ENCODE measurements at places on chromosomes 4 and X.

DNA sequence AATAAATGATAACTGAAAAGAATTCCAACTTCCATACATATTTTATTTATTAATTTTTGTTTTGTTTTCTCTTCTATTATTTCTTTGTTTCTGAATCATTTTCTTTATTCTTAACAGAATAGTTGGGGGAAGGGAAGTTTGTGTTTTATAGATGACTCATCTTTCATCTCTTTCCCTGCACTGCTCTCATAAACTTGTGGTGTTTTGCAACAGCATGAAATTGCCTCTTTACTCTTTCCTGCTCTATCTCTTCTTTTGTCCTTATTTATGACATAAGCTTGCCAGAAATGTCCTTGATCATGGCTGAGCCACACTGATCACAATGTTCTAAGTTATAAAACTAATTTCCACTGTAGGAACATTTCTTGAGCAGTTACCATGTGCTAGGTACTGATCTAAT is 22.3 kb downstream of the QRFPR start:
- H3K4me1 ChIP-seq, result no peaks in the 10 kb centered on the region
- H3K4me3 ChIP-seq, result no peak overlapping the region
- no peak for DNase-seq
- no peak overlapping the region for H3K27ac ChIP-seq
- peaks cover 20% of the 10 kb centered on the region for H3K27me3 ChIP-seq

DNA sequence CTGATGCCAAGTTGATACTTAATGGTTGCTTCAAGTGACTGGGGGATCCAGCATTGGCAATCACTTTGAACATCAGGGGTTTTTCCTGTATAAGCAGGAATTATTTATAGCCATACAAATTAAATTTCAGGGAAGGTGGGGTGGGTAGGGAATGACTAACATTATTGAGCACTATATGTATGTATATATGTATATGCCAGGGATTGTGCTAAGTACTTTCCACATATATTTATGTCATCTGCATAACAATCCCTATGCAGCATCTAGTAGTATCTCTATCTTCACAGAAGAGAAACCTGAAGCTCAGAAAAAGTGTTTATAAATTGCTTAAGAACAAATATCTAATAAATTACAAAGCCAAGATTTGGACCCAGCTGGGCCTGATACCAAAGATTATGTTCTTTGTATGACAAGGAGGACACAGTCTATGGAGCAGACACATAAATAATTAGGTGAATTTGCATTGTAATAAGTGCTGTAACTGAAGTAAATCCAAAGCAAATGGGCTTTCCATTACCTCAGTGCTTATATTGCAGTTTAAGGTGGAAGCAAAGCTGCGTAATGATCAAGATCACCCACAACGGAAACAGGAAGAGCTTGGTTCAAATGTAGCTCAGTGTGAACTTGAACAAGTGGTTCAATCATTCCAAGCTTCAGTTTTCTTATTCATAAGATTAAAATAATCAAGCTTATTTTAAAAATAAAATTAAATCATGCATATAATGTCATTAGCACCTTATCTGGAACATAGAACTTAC is 18.9 kb upstream of the RASGEF1B start:
- peaks cover 37% of the 10 kb centered on the region for H3K4me1 ChIP-seq
- H3K36me3 ChIP-seq, result peaks cover 7% of the 10 kb centered on the region
- H3K4me3 ChIP-seq, result no peak overlapping the region
- peaks cover under 1% of the 10 kb centered on the region for H3K27me3 ChIP-seq

GRCh38 chr4:111187108-111187507 is 564.2 kb upstream of the PITX2 start:
- no peaks in the 10 kb centered on the region for H3K36me3 ChIP-seq
- no peak overlapping the region for H3K4me3 ChIP-seq

- no peak overlapping the region for H3K4me3 ChIP-seq
- no peak overlapping the region for H3K27ac ChIP-seq
- no peaks in the 10 kb centered on the region for H3K27me3 ChIP-seq
- peaks cover 7% of the 10 kb centered on the region for H3K4me1 ChIP-seq
- H3K36me3 ChIP-seq, result peaks cover 77% of the 10 kb centered on the region
Measured at GRCh38 chr4:88409206-88409605, 30.6 kb downstream of the HERC6 start.

DNA sequence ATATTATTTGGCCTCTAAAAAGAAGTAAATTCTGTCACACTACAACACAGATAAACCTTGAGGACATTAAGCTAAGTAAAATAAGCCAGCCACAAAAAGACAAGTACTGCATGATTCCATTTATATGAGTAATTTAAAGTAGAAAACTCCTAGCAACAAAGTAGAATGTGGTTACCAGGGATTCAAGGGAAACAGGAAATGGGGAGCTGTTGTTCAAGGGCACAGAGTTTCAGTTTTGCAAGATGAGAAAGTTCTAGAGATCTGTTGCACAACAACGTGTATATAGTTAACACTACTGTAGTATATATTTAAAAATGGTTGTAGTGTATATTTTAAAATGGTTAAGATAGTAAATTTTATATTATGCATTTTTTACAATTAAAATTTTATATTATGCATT is 25.4 kb downstream of the SEC31A start:
- H3K4me3 ChIP-seq, result peak overlapping the region; percentile 4
- H3K4me1 ChIP-seq, result peaks cover 33% of the 10 kb centered on the region
- H3K36me3 ChIP-seq, result peaks cover 68% of the 10 kb centered on the region
- H3K27me3 ChIP-seq, result no peaks in the 10 kb centered on the region

DNA sequence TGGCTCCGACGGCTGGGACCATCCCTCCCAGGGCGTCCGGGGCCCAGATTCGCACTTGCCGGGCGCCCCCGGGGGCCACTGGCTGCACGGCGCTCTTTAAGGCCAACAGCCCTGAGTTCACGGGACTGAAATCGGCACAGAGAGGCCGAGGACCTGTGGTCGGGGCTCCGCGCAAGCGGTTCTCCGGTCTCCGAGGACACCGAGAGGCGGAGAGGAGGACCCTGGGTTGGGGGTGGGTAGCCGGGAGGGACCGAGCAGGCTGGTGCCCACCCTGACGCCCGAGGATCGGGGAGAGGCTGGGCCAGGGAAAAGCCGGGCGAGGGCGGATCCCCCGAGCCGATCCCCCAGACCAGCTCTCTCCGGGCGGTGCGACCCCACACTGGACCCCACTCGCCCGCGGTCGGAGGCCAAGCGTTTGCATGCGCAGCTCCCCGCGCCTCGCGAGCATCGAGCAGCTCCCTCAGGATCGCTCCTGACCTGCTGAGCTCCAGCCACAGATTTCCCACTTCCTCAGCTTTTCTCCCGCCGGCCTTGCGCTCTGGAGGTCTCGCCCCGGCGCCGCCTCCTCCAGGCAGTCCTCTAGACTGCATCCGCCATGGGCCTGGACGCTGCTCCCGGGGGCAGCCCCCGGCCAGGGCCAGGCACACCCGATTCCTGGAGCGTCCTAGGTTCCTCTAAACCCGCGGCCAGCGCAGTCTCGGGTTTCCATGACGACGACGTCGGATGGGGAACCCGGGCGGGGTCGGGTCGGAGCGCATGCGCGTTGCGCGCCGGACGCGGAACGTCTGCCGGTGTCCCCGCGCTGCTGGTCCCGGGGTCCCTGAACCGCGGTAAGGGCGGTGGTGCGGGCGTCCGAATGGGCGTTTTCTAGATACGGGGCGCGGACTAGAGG is 17.6 kb upstream of the NAT8L start:
- H3K4me1 ChIP-seq, result peaks cover 5% of the 10 kb centered on the region
- H3K36me3 ChIP-seq, result no peaks in the 10 kb centered on the region
- DNase-seq, result peak; percentile 89
- H3K27me3 ChIP-seq, result peaks cover 23% of the 10 kb centered on the region

DNA sequence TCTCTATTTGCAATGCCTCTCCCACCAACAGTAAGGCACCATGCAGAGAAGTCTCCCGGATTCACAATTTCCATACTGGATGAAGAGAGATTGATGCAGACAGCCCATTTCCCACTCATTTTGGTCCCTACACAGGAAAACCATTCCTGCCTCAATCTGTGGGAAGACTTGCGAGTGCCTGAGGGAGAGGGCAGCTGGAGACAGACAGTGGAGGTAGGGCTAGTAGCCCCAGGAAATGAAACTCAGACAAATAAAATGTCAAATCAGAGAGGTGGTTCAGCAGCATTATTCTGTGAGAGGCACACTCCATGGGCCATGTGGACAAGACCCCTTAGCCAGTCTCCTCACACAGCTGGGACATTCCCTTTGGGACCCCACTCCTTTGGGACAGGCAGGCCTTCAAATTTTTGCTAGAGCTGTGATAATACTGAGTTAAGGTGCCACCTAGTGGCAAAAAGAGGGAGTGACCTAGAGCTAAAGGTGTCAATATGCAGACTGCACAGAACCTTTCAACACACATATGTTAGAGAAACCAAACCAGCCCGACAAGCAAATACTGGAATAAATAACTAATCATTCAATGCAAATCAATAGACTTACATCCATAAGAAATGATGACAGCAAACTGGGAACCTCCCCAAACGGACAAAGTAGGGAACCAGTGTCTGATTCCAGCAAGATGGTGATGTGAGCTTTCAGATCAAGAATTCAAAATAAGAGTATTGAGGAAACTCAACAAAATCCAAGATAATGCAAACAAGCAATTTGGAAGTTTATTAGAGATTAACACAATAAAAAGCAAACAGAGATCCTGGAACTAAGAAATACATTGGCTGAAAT is 1865.3 kb upstream of the AGA start:
- no peak overlapping the region for H3K27ac ChIP-seq
- H3K4me3 ChIP-seq, result no peak overlapping the region
- no peaks in the 10 kb centered on the region for H3K36me3 ChIP-seq
- H3K27me3 ChIP-seq, result no peaks in the 10 kb centered on the region
- H3K4me1 ChIP-seq, result no peaks in the 10 kb centered on the region

DNA sequence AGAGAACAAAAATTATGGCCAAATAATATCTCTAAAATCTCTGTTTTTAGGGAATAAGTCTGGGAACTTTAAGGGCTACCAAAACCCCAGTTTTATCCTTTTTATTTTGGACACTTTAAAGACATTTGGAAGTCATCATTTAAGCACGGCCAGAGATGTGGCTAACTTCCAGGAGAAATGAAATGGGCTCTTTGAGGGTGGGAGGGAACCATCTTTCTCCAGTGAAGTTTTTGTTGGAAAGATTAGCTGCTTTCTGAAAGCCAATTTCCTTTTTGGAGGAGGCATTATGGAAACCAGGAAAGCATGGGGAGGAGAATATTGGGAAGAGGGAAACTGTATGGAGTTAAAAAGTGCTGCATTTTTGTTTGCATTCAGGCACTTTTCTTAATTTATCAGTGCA is 4.8 kb downstream of the VSIG1 start:
- no peak overlapping the region for H3K4me3 ChIP-seq
- no peaks in the 10 kb centered on the region for H3K27me3 ChIP-seq
- no peaks in the 10 kb centered on the region for H3K36me3 ChIP-seq
- H3K27ac ChIP-seq, result no peak overlapping the region
- H3K4me1 ChIP-seq, result peaks cover 3% of the 10 kb centered on the region
- no peak for DNase-seq

GRCh38 chrX:150411656-150412055 is 48.5 kb downstream of the MAMLD1 start:
- no peak for DNase-seq
- no peaks in the 10 kb centered on the region for H3K36me3 ChIP-seq

DNA sequence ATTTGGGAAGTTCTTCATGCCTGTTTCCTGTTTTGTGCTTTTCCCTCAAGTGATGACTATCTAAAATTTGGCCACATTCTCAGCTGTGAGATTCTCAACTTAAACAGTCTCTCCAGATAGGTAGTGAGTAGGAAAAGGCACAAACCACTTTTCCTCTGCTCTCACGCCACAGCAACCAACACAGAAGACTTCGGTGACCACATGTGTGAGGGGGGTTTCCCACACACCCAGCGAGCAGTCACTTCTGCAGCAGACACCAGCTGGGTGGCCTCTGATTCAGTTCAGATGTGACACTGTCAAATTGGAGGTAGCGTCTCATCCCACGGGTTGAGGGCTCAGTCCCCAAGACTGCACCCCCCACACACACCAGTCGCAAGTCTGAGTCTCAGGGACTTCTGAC is 25.1 kb upstream of the CLDN34 start:
- DNase-seq, result peak; percentile 59
- peaks cover 9% of the 10 kb centered on the region for H3K27me3 ChIP-seq
- peaks cover 22% of the 10 kb centered on the region for H3K4me1 ChIP-seq
- H3K27ac ChIP-seq, result no peak overlapping the region
- no peak overlapping the region for H3K4me3 ChIP-seq
- H3K36me3 ChIP-seq, result no peaks in the 10 kb centered on the region

GRCh38 chrX:107823456-107823855 is 2.2 kb upstream of the MID2 start:
- H3K27me3 ChIP-seq, result peaks cover 2% of the 10 kb centered on the region
- no peaks in the 10 kb centered on the region for H3K36me3 ChIP-seq
- no peak for DNase-seq
- peaks cover 23% of the 10 kb centered on the region for H3K4me1 ChIP-seq

- H3K36me3 ChIP-seq, result no peaks in the 10 kb centered on the region
- H3K4me3 ChIP-seq, result no peak overlapping the region
- peaks cover 6% of the 10 kb centered on the region for H3K27me3 ChIP-seq
- no peak for DNase-seq
- no peaks in the 10 kb centered on the region for H3K4me1 ChIP-seq
Measured at GRCh38 chr4:70544279-70544868, 26.0 kb downstream of the AMTN start.

- no peak overlapping the region for H3K4me3 ChIP-seq
- no peak overlapping the region for H3K27ac ChIP-seq
- no peak for DNase-seq
- peaks cover 2% of the 10 kb centered on the region for H3K4me1 ChIP-seq
- peaks cover 13% of the 10 kb centered on the region for H3K27me3 ChIP-seq
Measured at GRCh38 chr4:78689261-78689660, 86.9 kb upstream of the BMP2K start.

DNA sequence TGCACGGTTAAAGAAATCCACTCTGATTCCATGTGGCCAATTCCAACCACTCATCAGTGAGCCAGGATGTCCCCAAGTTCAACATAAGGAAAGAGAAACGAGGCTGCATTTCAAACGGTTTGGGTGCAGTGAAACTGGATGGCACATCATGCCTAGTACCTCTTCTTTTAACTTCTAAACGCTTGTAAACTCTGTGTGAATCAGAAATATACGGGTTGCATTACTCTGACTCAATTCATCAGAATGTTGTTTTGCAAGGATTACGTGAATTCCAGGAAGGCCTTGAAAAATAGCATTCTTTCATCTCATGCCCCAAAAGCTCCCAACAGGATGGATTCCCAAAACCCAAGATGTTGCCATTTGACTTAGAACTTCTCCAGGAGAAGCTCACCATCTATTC is 270.4 kb downstream of the LDB2 start:
- H3K4me3 ChIP-seq, result no peak overlapping the region
- H3K27me3 ChIP-seq, result no peaks in the 10 kb centered on the region
- DNase-seq, result no peak
- no peak overlapping the region for H3K27ac ChIP-seq

DNA sequence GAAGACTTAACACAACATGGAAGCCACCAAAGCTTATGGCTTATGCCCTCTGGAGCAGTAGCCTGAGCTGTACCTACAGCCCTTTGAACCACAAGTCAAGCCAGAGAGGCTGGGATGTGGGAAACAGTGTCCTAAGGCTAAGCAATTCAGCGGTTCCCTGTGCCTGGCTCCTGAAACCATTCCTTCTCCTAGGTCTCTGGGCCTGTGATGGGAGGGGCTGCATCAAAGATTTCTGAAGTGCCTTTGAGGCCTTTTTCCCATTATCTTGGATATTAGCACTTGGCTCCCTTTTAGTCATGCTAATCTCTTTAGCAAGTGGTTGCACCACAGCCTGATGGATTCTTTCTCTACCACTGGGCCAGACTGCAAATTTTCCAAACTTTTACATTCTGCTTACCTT is 140.5 kb upstream of the NUDT10 start:
- H3K4me1 ChIP-seq, result no peaks in the 10 kb centered on the region
- H3K4me3 ChIP-seq, result no peak overlapping the region
